Smooth muscle cell of the coronary artery (primary cell): ENCODE measurements at places on chromosomes 1 and 21. TPM values are rescaled to one million over a fixed set of nuclear protein-coding genes. Genes with fewer than 3 reads are reported as not detected.

PRAMEF5 gene
- total RNA-seq = not detected in 2 replicates

CYP4A11 gene
- not detected in 2 replicates for total RNA-seq

TSHB gene
- total RNA-seq = not detected in 2 replicates

FAM72D gene
- total RNA-seq = 0.68 TPM in 1 of 2 replicates, not detected in the other

DPH5 gene
- total RNA-seq = 19.8 and 26.2 TPM in 2 replicates

TBX15 gene
- total RNA-seq = 1.2 and 20.9 TPM in 2 replicates

PRRX1 gene
- total RNA-seq = 139 and 167 TPM in 2 replicates

SLC2A5 gene
- total RNA-seq = 1.1 and 23.5 TPM in 2 replicates

GNG4 gene
- total RNA-seq = under 0.01 and 0.59 TPM in 2 replicates
